ENCODE measurements at places on chromosomes 1 and 21. TPM values are rescaled to one million over a fixed set of nuclear protein-coding genes. Genes with fewer than 3 reads are reported as not detected.

INSRR gene
- total RNA-seq, result 0.13 TPM

ACTN2 gene
- 6.7 TPM for total RNA-seq

DNA sequence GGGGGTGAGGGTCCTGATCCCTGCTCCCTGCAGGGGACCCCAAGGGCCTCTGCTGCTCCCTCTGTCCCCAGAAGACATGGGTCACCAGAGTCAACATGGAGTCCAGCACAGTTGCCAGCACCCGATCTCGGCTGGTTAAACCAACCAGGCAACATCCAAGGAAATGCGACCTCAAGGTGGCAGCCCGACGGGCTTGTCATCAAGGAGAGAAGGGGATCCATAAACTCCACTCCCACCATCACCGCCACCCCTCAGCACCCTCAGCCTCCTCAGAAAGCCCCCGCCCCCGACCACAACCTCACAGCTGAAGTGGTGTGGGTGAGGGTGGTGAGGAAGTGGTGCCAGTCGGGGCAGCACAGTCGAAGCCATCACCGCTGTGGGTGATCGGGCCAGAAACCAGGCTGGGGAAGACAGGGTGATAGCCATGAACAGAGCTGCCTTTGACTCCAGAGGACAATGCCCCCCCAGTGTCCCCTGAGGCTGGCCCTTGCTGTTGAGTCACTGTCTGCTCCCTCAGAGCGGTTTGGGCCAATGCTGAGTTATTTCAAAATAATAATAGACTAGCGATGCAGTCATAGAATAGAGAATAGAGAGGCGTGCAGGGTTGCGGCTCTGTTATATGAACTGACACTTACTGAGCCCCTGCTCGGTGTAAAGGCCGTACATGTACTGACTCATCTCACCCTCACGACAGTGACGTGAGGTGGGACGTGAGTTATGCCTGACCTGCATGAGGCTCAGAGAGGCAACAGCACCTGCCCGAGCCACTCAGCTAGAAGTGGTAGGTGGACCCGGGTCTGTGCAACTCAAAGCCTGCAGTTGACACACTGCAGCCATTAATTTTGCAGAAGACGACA is 88.7 kb upstream of the IFFO2 start:
- DNase-seq, result no peak

GRCh38 chr1:172299515-172299914 is 121.0 kb upstream of the C1orf105 start:
- no peak for DNase-seq

- no peak for DNase-seq
Observed at GRCh38 chr1:8170059-8170835, 144.1 kb upstream of the ERRFI1 start.

GRCh38 chr1:184965439-184965838 is 8.9 kb downstream of the NIBAN1 start:
- DNase-seq, result no peak

GRCh38 chr1:27116232-27116631 is 38.7 kb downstream of the SLC9A1 start:
- DNase-seq, result no peak
